ENCODE measurements at places on chromosomes 6 and 20.
A peak's percentile ranks its signal among the peaks of the same experiment; 100 is the strongest.

DNA sequence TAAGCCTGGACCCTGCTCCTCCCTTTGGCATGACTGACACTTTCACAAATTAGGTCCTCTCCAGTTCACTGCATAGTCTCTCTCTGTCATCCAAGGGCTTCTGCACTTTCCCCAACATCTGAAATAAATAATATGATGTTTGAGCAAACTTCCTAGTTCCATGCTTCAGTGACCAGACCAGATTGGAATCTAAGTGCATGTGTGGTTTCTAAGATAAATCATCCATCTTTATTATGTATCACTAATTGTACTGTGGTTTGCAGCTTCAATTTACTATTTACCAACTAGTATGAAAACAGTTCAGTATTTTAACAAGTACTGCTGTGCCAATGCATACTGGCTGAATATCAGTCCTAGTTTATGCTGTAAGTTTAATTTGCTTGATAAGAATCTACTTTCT, 18.7 kb downstream of the SESN1 start:
- DNase-seq: no peak

- DNase-seq: no peak
These were observed 55.6 kb downstream of the RRBP1 start for GRCh38 chr20:17626217-17627007.

DNA sequence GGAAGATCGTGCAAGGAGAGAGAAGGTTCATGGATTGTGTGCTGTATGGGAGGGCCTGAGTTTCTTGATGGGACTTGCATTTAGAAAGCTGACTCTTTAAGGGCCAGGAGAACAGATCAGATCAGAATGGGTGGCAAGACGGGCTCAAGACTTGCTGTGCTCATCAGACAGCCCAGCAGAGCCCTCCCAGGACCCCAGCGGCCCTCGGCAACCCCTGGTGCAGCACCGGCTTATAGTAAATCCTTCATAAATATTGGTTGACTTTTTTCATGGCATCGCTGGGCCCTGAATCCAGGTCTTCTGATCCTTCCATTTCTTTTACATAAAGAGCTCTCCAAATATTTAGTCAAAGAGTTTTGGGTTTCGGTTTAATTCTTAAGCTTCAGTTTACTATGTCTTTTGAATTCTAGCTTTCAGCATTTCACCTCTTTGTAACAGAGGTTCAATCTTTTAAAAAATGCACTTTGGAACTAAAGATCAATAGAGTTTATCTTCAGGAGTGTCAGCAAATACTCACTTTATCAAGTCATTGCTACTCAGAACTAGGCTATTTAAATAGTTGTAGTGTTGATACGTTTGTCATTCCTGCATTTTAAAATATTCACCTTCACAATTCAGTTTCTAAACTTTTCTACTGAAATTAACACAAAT, 205.6 kb downstream of the ZDHHC14 start:
- DNase-seq: no peak

DNA sequence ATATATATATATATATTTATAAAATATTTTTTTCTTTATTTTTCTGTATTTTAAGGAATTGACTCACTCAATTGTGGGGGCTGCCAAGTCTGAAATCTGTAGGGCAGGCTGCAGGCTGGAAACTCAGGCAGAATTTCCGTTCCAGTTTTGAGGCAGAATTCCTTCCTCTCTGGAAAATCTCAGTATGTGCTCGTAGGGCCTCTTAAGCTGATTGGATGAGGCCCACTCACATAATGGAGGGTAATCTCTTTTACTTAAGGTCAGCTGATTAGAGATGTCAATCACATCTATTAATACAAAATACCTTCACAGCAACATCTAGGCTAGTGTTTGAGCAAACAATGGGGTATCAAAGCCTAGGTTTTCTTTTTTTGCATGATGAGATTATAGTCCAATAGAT, 244.7 kb upstream of the RNF24 start:
- no peak for DNase-seq

DNA sequence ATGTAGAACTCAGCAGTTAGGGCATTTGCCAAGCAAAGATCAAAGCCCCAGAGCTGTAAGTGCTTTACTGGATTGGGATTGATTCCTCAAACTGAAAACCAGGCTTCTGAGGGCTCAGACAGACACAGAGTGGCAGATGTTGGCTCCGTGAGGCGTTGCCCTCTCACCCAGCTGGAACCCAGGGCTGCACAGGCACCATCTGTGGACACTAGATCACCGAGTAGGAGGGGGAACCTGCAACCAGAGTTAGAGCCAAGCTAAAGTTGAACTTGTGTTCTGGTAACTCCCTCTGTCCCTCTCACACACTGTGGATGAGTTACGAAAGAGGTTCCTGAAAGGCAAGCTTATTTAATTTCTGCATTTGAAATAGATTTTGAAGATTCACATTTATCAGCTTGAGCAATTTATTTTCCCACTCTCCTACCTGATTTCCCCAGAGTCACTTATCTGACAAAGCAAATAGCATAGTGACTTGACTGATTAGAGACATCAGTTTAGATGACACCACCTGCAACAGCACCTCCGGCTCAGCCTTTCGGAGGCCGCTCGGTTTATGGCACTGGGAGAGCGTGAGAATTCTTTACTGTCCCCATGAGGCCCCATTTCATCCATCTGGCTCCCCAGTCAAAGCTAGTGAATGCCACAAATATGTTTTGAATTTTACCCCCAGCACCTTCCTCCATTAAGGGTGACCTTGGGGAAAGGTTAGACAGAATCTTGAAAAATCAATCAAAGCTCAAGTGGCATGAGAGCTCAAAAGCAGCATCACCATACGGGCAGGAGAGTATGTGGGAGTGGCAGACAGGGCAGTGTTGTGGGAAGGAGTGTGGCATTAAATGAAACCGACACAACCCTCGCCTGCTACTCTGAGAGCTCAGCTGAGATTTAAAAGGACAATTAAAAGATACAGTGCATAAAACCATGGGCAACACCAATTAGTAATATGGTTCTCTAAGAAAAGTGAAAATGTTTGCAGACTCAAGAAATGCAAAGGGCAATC, 48.5 kb downstream of the RPF2 start:
- no peak for DNase-seq

DNA sequence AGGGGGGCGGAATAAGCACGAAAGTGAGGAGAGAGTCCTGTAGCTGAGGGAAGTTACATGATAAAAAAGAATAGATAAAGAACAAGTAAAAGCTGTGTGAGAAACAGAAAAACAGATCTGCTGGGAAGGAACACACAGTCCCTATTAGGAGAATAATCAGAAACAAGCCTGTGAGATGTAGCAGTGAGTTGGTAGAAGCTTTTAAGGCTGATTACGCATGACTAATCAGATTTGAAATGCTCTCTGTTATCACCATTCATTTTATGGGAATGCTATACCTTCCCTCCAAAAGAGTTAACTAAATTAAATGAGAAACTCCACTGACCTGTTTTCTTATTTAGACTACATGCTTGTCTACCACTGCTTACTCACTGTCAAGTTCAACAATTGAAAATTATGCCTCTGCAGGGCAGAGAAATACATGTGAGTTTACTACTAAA, 15.8 kb downstream of the REPS1 start:
- no peak for DNase-seq

DNA sequence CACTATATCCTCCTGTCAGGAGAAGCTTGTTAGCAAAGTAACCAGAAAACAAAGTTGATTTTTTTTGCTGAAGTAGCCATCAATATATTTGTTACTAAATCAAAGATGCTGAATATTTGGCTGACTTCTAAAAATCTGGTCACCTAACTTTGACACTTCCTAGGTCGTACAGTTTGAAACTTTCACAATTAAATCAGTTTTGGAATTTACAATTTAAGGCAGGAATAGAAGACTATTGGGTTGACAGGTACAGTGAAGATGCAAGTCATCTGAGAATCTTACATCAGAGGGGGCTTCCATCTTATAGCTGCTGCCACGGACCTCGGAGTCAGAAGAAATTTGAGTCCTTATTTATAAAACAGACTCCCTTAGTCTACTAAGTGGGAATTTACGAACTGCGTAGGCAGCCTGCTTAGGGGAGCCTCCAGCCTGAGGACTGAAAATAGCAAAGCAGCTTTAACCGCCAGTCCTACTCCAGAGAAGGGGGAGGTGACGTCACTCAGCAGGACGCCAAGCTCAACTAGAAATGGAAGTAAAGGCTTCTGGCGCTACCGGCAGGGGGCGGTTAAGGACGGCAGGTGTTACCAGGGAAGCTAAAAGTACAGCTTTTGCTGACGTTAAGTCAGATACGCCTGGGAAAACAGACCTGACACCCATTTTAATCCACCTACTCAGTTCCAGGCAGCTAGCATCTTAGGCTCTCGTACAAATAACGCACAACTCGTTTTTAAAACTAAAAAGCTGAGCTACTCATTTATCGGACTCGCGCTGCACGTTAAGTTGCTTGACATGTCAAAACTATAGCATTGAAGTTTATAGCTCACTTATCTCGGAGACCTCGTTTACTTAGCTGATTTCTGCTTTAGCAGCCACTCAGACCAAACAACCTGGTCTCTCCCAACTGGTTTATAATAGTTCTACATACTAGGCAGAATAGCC, 61.1 kb upstream of the HFE start:
- DNase-seq: peak; percentile 92

GRCh38 chr6:42710316-42710715, 12.1 kb downstream of the PRPH2 start:
- DNase-seq: no peak
